ENCODE measurements at places on chromosomes 3 and 15. TPM values are rescaled to one million over a fixed set of nuclear protein-coding genes. Genes with fewer than 3 reads are reported as not detected.

DNA sequence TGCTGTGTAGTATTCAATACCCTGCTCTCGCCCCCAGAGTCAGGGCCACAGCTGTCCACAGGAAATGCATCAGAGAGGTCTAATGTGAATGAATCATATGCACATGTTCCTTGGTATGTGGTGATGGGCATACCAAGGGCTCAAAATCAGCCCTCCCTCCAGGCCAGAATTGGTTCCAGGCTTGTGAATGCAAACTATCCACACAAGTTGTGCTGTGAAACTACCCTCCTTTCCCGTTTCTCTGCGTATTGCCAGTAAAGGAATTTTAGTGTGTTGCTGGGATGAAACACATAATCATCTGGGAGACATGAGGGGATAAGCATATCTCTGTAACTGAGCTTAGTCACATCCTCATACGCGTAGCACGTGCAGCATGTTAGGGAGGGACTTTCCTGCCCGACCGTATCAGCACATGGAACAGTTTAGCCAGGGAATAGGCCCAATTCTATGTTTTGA is 9.2 kb upstream of the MME start:
- DNase-seq, result no peak
- no peaks in the 10 kb centered on the region for H3K4me1 ChIP-seq
- no peaks in the 10 kb centered on the region for H3K27me3 ChIP-seq
- H3K36me3 ChIP-seq, result no peaks in the 10 kb centered on the region

DNA sequence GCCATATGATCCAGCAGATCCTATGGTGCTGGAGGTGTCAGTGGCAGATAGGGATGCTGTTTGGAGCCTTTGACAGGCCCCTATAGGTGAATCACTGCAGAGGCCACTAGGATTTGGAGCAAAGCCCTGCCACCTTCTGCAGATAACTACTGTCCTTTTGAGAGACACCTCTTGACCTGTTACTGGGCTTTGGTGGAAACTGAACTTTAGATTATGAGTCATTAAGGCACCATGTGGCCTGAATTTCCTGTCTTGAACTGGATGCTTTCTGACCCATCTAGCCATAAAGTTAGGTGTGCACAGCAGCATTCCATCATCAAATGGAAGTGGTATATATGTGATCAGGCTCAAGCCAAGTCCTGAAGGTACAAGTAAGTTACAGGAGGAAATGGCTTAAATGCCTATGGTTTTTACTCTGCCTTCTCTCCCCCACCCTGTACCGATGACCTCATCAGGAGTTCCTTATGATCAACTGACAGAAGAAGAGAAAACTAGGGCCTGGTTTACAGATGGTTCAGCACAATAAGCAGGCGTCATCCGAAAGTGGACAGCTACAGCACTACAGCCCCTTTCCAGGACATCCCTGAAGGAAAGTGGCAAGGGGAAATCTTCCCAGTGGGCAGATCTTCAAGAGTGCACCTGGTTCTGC is 565.6 kb upstream of the AGTR1 start:
- no peak for DNase-seq
- no peaks in the 10 kb centered on the region for H3K27me3 ChIP-seq
- H3K27ac ChIP-seq, result no peak overlapping the region
- no peaks in the 10 kb centered on the region for H3K4me1 ChIP-seq

GRCh38 chr3:128858167-128858566 is 21.3 kb upstream of the ACAD9 start:
- no peaks in the 10 kb centered on the region for H3K4me1 ChIP-seq
- no peaks in the 10 kb centered on the region for H3K27me3 ChIP-seq
- no peak overlapping the region for H3K27ac ChIP-seq
- H3K36me3 ChIP-seq, result peaks cover 19% of the 10 kb centered on the region
- DNase-seq, result no peak

- H3K4me3 ChIP-seq, result no peak overlapping the region
- no peaks in the 10 kb centered on the region for H3K36me3 ChIP-seq
- DNase-seq, result no peak
These were observed 302.8 kb upstream of the MDFIC2 start for GRCh38 chr3:70615286-70615685.

DNA sequence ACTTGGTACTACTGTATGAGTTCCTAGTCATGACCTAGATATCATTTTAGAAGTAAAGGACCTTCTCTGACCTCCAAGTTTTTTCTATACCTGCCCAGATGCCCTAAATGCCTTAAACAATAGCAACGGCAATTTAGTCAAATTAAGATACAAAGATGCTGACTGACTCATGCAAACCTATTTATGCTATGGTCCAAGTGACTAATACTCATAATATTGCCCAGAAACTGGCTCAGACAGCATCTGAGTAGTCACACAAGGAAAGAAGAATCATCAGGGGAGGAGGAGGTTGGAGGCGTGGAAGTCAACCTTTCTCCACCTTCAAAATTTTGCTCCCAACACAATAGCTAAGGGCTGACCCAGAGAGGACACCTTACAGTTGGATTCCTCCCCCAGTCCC is 6.8 kb downstream of the FYCO1 start:
- peaks cover 19% of the 10 kb centered on the region for H3K36me3 ChIP-seq
- H3K27ac ChIP-seq, result no peak overlapping the region
- no peak for DNase-seq
- H3K4me3 ChIP-seq, result no peak overlapping the region

- peak overlapping the region; percentile 89 for H3K4me3 ChIP-seq
- DNase-seq, result no peak
These were observed 1.1 kb downstream of the SEC13 start for GRCh38 chr3:10319804-10320203.

GRCh38 chr15:96328877-96329195 is 1.7 kb upstream of the NR2F2 start:
- no peak overlapping the region for H3K4me3 ChIP-seq
- peaks cover 80% of the 10 kb centered on the region for H3K27me3 ChIP-seq
- no peak for DNase-seq
- peaks cover 28% of the 10 kb centered on the region for H3K4me1 ChIP-seq
- peaks cover 3% of the 10 kb centered on the region for H3K36me3 ChIP-seq

DNA sequence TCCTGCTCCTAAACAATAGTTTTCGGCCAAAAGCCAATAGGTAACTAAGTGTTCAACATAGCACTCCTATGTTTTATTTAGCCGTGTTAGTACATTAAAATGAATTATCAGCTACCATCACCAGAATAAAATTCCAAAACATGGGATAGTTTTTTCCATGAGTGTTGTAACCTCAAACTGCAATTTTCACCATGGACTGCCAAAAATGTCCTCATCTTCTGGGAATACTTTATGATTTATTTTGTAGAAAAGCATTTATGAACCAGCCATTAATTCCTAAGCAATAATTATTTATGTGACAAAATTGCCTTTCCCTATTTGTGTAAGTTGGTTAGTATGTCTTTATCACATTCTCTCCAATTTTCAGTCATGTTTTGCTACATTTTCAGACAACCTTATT is 438.1 kb downstream of the NAALADL2 start:
- H3K4me3 ChIP-seq, result no peak overlapping the region
- no peak for DNase-seq
- H3K36me3 ChIP-seq, result no peaks in the 10 kb centered on the region
- H3K27ac ChIP-seq, result no peak overlapping the region
- no peaks in the 10 kb centered on the region for H3K4me1 ChIP-seq

- no peak overlapping the region for H3K4me3 ChIP-seq
- H3K27ac ChIP-seq, result no peak overlapping the region
- H3K4me1 ChIP-seq, result peaks cover 56% of the 10 kb centered on the region
- H3K27me3 ChIP-seq, result no peaks in the 10 kb centered on the region
- DNase-seq, result no peak
These were observed 13.8 kb downstream of the SQOR start for GRCh38 chr15:45648521-45649200.

- H3K27me3 ChIP-seq, result peaks cover 9% of the 10 kb centered on the region
- DNase-seq, result peak; percentile 56
- no peaks in the 10 kb centered on the region for H3K36me3 ChIP-seq
- H3K27ac ChIP-seq, result no peak overlapping the region
- H3K4me1 ChIP-seq, result no peaks in the 10 kb centered on the region
- no peak overlapping the region for H3K4me3 ChIP-seq
These were observed 15.3 kb upstream of the UNC13C start for GRCh38 chr15:53962646-53963561.

DNA sequence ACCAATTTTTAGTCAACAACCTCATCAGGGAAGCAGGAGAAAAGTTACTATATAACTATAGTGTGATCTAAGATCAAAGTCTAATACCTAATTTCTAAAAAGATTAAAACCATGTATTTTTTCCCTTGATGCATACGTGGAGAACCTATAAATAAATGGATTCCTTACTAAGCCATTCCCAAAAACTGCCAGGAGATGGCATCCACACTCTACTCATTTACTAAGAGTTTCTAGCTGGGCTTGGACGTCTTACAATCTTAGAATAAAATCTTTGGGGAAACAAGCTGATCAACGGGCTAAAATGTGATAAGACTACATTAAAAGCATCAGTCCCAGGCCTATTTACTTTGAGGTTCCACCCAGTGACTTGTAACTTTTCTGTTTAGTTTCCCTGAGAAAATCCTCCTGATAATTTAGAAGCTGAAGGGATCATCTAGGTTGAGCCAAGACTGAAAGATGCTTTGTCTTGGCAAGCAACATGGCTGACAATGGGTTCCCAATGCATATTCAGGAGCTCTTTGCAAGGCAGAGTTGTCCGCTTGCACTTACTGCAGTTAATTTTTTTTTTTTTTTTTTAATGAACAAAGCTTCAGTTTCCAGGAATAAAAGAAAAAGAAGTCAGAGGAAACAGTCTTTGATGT is 85.5 kb upstream of the FGF12 start:
- no peak overlapping the region for H3K4me3 ChIP-seq
- peaks cover 16% of the 10 kb centered on the region for H3K4me1 ChIP-seq
- no peaks in the 10 kb centered on the region for H3K36me3 ChIP-seq

- no peak for DNase-seq
- no peaks in the 10 kb centered on the region for H3K36me3 ChIP-seq
- peaks cover 4% of the 10 kb centered on the region for H3K27me3 ChIP-seq
- H3K27ac ChIP-seq, result no peak overlapping the region
These were observed 52.2 kb downstream of the FBLN2 start for GRCh38 chr3:13600950-13601691.

DNA sequence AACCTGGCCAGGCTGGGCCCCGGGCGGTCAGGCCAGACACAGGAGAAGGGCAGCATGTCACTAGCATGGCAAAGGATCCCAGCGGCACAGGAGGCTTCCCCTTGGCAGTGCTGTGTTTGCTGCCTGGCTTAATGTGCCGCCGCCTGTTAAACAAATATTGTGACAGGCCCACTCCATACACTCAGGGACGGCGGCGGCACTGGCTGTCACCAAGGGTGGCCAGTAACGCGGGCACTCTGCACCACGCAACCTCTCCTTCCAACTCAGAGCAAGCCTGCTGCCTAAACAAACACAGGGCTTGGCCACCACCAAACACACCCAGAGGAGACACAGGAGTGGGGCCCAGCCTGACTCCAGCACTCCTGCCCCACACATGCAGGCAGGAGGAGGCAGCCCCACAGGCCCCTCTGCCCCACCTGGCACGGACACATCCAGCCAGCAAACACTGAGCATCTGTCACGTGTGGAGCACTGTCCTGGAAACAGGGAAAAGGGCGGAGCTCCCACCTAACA is 48.0 kb downstream of the TPRA1 start:
- no peaks in the 10 kb centered on the region for H3K36me3 ChIP-seq
- peaks cover 3% of the 10 kb centered on the region for H3K4me1 ChIP-seq
- peaks cover 3% of the 10 kb centered on the region for H3K27me3 ChIP-seq
- H3K27ac ChIP-seq, result no peak overlapping the region
- H3K4me3 ChIP-seq, result no peak overlapping the region
- no peak for DNase-seq

DNA sequence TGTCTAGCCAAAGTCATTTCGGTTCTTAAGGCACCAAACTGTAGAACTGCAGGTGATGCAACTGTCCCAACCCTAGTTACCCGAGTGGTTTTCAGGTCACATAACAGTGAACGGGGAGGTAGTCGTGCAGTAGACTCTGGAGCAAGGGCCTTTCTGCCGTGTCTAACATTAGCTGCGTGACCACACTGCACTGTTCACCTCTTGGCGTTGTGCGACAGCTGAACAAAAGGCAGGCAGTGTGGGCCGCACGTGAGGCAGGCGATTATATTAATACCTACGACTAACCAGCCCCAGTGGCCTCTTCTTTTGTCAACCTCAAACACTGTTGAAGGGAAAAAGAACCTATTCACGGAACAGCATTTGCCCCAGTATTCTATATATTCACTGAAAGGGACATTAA is 2.8 kb downstream of the LRRN1 start:
- no peaks in the 10 kb centered on the region for H3K36me3 ChIP-seq
- peaks cover 28% of the 10 kb centered on the region for H3K27me3 ChIP-seq
- no peak for DNase-seq
- no peak overlapping the region for H3K27ac ChIP-seq
- H3K4me1 ChIP-seq, result peaks cover 17% of the 10 kb centered on the region

- no peak overlapping the region for H3K27ac ChIP-seq
- H3K4me1 ChIP-seq, result peaks cover 7% of the 10 kb centered on the region
- no peaks in the 10 kb centered on the region for H3K27me3 ChIP-seq
These were observed 18.8 kb downstream of the MYL3 start for GRCh38 chr3:46844397-46844796.

DNA sequence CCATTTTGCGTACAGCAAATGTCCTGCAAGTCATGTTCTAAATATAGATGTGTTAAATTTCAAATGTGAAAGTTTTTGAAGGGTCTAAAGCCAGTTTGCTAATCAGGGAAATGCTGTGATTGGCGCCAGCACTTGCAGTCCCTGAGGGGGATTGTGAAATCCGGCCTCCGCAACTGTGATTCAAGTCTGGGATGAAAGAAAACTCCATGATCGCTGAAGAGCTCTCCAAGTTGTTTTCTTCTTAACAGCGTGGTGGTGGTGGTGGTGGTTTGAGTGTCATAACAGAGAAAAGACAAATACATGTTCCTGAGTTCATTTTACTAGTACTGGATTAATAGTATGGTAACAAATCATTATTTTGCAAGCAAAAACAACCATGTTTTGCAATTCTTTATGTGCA is 51.8 kb downstream of the MITF start:
- no peaks in the 10 kb centered on the region for H3K36me3 ChIP-seq
- H3K4me3 ChIP-seq, result no peak overlapping the region
- H3K27ac ChIP-seq, result no peak overlapping the region
- no peaks in the 10 kb centered on the region for H3K27me3 ChIP-seq
- no peaks in the 10 kb centered on the region for H3K4me1 ChIP-seq

- no peak overlapping the region for H3K27ac ChIP-seq
- no peak overlapping the region for H3K4me3 ChIP-seq
- DNase-seq, result no peak
- no peaks in the 10 kb centered on the region for H3K4me1 ChIP-seq
- peaks cover 4% of the 10 kb centered on the region for H3K27me3 ChIP-seq
These were observed 289.7 kb upstream of the MCTP2 start for GRCh38 chr15:93941697-93942096.

The TM4SF18 gene
- total RNA-seq, result not detected

The SGO1 gene
- total RNA-seq, result 37.5 TPM

The CKMT1A gene
- total RNA-seq, result 0.41 TPM

The MKRN2OS gene
- not detected for total RNA-seq

The ZFAND6 gene
- 28.9 TPM for total RNA-seq

The CX3CR1 gene
- not detected for total RNA-seq

The CEP97 gene
- total RNA-seq, result 20.3 TPM

The SPRED1 gene
- total RNA-seq, result 0.74 TPM

The ST8SIA2 gene
- total RNA-seq, result not detected

The PLA2G4D gene
- total RNA-seq, result not detected

The FGD5 gene
- total RNA-seq, result not detected

The OR5K2 gene
- total RNA-seq, result not detected

Data from activated naive CD4-positive, alpha-beta T cell treated with anti-CD3 and anti-CD28 coated beads for 36 hours (primary cell).